ENCODE measurements at places on chromosomes 3 and 15. TPM values are rescaled to one million over a fixed set of nuclear protein-coding genes. Genes with fewer than 3 reads are reported as not detected.

Gene CKMT1B
- not detected for total RNA-seq

DNA sequence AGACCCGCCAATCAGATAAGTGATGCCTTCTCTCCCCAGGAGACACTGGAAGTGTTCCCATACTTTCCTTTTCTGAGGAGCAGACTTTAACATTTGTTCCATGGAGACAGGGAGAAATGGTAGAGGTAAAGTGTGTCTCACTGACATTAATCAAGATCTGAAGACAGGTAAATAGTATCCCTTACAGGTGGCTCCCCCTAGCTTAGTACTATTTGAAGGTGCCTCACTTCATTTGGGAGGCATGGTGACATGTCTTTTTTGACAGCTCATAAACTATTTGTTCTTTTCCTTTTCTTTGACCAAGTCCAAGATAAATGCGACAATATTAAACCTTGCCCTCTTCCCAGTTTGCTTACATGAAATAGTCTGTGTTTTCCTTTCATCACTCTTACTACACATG is 485.6 kb upstream of the IL12A start:
- no peak for DNase-seq

DNA sequence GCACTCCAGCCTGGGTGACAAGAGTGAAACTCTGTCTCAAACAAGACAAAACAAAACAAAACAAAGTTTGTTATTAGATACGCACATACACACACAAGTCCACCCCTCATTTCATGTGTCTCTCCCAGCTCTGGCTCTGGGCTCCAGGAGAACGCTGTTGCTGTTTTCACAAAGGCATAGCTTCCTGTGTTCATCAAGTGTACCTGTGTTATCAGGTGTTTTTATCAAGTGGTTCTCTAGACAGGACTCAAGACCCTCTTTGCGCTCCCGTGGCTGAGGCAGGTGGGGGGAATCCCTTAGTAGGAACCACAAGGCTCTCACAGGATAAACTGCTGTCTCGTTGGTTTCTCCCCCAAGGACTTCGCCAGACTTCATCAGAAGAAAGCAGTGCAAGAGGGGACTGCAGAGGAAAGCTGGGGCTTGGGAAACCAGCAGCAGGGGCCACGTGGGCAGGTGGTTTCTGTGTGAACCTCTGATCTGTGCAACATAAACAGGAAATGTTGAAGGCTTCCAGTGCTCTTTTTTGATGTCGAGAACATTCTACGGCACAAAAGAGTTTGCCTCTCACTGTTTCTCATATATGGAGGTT is 6.9 kb upstream of the PPP1R2 start:
- peak; percentile 79 for DNase-seq

DNA sequence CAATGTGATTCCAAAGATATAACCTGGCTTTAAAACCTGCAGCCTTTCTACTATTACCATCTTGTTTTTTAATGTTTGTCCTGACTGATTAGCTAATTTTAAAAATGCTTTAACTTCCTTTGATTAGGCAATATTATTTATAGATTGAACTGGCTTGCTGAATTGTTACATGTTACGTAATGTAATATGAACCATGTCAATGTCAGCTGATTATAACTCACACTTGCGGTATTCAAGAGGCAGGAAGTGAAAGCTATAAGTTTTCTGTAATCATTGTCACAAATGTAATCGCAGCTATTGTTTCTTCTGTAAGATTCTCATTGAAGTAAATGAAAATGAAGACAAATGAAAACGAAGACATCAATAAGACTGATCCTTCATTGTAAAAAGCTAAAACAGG is 146.8 kb downstream of the ROBO2 start:
- DNase-seq: no peak

- no peak for DNase-seq
These were observed 26.4 kb downstream of the CD47 start for GRCh38 chr3:108064293-108064887.

Gene REC114
- not detected for total RNA-seq
